Stimulated activated CD4-positive, alpha-beta T cell treated with anti-CD3 and anti-CD28 coated beads, Interleukin-2, amount 100 ng/mL, for 48 hours (primary cell): ENCODE measurements at places on chromosomes 1 and 21.

DNA sequence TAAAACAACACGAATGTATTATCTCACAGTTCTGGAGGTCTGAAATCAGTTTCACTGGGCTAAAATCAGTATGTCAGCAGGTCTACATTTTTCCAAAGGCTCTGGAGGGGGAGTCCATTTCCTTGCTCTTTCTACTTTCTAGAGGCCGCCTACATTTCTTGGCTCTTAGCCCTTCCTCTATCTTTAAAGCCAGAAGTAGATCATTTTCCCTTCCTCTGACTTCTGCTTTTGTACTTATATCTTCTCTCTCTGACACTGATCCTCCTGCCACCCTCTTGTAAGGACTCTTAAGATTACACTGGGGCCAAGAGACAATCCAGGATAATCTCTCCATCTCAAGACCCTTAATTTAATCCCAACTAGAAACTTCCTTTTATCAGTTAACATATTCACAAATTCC is 41.4 kb downstream of the MSH4 start:
- DNase-seq = no peak

- DNase-seq = no peak
Measured at GRCh38 chr1:25033828-25034705, 104.0 kb upstream of the RUNX3 start.

- no peak for DNase-seq
Measured at GRCh38 chr1:26614655-26615411, 81.0 kb upstream of the ARID1A start.

DNA sequence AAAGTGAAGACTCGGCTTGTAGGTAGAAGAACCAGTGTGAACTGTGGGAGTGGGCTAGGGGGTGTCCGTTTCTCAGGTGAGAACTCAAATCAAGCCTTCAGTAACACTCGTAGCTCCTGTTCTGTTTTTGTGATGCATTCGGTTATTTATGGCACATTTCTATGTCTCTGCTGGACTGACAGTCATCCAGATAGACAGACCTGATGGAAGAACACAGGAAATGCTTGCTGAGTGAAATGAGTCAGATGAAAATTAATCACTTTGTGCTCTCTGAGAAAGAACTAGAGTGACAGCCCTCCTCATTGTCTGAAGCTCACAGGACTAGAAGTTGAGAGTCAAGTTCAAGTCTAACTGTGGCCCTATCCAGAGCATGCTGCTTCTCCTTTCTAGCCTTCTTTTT is 360.1 kb upstream of the PLXNA2 start:
- no peak for DNase-seq

DNA sequence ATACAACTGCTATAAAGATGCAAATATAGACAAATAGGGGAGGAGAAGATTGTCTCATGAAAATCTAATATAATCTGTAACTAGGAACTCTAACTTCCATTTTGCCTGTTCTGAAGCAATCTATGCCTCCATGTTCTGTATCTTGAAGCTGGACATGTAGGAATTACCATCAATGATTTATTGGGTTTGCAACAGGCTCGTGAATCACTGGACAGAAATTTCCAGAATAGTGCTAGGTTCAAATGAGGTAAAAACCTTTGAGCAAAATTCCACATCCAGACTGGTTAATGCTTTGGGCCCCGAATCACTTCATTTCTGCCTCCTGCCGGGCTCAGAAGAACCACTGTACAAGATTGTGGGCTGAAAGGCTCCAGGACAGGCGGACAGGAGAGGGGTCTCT is 110.7 kb upstream of the CTTNBP2NL start:
- DNase-seq = no peak

DNA sequence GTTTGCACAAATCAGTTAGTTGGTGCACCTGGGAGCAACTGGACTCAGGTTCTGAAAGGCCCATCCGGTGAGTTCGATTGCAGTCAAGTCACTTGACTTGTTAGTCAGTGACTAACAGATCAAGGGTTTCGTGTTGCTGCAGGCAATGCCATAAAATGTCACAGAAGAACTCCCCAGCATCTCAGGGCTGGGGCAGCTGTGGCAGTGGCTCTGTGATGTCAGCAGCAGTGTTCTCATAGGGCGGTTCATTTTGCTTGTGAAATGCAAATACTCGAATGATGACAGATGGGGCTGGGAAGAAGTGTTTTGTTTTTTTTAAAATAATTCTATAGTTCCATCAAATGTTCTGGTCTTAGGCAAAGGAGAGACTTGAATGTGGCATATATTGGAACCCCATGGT is 287.8 kb downstream of the LMX1A start:
- DNase-seq = no peak

GRCh38 chr1:53315046-53315445 is 12.8 kb downstream of the LRP8 start:
- DNase-seq = no peak

- DNase-seq = no peak
Measured at GRCh38 chr1:1968767-1969504, 34.6 kb downstream of the CFAP74 start.

GRCh38 chr1:44812822-44813543 is 4.7 kb downstream of the BTBD19 start:
- DNase-seq = no peak

DNA sequence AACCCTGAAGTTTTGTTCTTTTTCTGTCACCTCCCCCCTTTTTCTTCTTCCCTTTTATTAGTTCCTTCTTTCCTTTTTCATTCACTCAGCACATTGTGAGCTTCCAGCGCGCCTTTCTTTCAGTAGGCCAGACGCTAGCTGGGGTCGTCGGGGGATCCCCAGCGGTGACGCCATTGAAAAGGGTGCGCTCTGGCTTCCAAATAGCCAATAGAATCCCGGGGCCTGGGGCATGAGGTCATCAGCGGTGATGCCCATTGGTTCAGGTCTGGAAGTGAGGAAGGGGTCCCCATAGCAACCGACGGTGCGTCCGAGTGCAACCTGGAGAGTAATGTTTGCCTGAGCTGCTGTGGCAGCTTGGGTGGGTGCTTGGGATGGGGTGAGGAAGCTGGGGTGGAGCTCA is 6.9 kb upstream of the EFNA3 start:
- no peak for DNase-seq

- no peak for DNase-seq
Measured at GRCh38 chr1:154750681-154751665, 119.1 kb downstream of the KCNN3 start.

DNA sequence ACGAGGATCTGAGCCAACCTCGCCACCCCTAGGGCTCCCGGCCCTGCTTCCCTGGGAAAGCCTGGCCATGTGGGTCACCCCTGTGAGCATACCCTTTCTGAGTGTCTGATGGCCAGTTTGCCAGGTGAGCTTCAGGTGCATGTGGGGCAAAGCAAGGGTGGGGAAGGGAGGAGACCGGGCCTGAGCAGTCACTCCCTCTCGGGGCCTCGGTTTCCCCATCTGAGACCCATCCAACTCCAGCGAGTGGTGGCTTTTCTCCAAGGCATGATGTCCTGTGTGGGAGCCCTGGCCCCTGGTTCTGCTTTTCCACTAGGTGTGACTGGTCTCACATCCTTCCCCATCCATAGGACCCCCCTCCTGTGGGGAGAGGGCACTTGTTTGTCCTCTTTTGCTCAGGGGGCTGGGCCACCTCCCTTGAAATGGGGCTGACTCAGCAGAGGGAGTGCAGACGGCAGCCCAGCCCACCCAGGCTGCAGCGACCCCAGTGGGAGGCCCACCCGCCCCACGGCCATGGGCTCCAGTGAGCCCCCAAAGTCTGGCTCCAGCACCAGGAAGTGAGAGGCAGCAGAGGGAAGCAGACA is 1.7 kb upstream of the WNT9A start:
- no peak for DNase-seq

DNA sequence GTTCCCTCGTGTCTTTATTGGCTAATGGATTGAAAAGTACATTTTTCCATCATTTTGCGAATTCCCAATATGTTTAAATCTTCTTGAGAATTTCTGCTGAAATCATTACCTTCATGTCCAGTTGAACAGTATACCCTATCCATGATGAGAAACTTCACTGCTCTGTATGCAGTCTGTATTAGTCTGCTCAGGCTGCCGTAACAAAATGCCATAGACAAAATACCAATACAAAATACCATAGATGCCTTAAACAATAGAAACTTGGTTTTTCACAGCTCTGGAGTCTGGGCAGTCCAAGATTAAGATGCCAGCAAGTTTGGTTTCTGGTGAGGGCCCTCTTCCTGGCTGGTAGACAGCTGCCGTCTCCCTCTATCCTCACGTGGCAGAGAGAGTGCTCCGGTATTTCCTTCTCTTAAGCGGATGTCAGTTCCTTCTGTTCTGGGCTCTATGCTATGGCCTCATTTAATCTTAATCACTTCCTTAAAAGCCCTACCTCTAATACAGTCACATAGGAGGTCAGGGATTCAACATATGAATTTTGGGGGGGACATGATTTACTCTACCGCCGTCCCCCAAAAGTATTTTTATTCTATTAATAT is 27.0 kb downstream of the CXADR start:
- DNase-seq = no peak

- DNase-seq = no peak
Measured at GRCh38 chr1:3003941-3004270, 17.4 kb upstream of the ACTRT2 start.

GRCh38 chr1:15550573-15550972 is 23.9 kb downstream of the DNAJC16 start:
- DNase-seq = no peak

GRCh38 chr1:191101960-191102359 is 624.3 kb upstream of the BRINP3 start:
- no peak for DNase-seq

- DNase-seq = no peak
Measured at GRCh38 chr1:76657623-76658022, 209.7 kb upstream of the ST6GALNAC5 start.

- no peak for DNase-seq
Measured at GRCh38 chr1:228921481-228921880, 186.2 kb downstream of the RHOU start.

DNA sequence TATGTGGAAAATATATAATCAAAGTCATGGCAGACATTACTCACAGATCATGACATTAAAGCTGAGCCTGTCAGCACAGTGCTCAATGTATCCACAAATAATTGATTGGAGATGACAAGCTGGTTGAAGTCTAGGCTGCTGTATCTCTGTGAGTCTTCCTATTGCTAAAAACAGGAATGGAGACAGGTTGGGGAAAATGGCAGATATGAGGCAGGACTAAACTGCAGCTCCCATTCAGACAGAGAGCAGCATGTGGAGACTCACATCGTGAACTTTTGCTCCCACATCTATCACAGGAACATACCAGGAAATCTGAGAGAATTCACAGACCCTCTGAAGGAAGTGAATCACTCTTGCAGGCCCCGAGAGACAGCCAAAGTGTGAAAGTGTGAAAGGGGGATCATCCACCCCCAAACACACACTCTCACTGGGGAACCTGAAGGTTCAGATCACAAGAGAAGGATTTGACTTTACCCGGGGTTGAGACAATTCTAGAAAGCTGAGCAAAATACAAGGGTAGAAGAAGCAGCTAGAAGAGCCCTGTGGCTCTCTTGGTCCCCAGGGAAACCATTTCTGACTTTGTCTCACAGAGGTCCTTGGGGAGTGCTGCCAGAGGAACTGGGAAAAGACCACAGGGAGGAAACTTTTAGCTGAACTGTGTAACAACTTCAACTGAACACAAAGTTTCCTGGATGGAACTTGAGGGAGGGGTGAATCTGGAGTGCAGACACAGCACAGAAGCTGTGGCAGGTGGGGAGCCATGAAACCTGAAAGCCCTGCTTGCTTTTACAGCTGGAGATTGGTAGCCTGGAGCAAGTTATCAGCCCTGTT is 173.4 kb downstream of the S1PR1 start:
- no peak for DNase-seq

DNA sequence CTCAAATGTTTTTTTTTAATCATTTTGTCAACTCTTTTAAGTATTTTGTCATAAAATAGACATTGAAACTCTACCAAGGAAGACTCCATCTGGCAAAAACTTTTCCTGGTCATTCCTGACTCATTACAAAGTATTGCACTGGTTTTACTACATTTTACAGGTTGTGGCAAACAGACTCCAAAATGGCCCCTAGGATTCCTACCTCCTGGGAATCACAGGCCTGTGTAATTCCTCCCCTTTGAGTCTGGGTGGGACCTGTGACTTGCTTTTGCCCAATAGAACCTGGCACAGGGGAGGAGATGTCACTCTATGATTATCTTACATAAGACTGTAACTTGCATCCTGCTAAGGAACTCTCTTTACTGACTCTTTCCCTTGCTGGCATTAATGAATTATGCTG is 123.6 kb upstream of the KCNJ6 start:
- no peak for DNase-seq

GRCh38 chr1:218266356-218266755 is 18.7 kb upstream of the RRP15 start:
- DNase-seq = no peak

DNA sequence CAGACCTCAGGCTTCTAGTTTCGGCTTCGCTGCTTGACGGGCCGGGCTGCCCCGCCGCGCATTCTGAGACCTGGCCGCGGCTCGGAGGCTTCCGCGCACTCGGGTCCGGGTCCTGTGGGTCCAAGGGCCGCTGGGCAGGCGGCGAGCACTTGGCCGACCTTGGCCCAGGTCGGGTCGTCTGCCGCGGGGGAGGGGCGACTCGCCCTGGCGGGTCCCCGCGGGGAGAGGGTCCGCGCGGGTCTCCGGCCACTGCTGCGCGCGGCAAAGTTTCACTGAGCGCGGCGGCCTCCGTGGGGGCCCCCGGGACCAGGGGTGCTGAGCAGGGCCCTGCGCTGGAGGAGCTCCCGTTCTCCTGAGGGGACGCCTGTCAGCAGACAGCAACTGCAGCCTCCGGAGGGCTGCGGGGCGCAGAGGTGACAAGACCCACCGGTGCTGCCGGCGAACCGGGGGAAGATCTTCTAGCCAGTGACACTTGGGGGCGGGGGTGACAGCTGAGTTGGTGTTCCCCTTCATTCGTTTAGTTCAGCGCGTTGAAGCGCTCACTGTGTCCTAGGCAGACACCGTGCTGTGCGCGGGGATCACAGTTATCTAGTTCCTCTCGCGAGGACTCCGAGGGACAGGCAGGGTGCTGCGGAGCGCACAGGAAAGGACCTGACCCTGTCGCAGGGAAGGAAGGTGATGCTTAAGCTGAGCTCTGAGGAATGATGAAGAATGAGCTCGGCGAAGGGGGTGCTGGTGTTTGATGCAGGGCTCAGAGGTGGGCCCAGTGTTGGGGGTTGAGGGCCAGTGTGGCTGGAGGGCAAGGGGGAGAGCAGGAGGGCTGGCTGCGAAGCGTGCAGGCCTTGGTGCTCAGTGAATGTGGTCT is 725 bp downstream of the MTFR1L start:
- no peak for DNase-seq

DNA sequence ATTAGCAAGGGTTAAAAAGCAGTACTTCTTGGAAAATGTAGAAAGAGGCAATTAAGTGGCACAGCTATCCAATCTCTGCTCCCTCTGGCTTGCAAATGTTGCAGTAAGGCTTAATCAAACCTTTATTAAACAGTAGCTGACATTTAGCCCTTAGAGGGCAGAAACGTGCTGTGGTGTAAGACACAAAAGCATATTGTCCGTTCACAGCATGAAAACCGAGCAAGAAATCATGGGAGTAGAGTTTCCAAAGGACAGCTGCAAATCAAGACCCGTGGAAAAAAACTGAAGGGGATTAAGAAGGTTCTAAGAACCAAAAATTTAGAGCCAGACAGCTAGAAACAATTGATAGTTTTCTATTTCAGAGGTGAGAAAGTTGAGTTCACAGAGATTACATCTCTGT is 13.1 kb downstream of the ZP4 start:
- no peak for DNase-seq

- peak; percentile 22 for DNase-seq
Measured at GRCh38 chr1:172338295-172338735, 82.2 kb upstream of the C1orf105 start.
